Cerebellar nuclear complex (tissue), 1 donor: ENCODE measurements at places on chromosomes 16 and 17.

GRCh38 chr16:27315333-27316037, 1.7 kb downstream of the IL4R start:
- DNase-seq: no peak

DNA sequence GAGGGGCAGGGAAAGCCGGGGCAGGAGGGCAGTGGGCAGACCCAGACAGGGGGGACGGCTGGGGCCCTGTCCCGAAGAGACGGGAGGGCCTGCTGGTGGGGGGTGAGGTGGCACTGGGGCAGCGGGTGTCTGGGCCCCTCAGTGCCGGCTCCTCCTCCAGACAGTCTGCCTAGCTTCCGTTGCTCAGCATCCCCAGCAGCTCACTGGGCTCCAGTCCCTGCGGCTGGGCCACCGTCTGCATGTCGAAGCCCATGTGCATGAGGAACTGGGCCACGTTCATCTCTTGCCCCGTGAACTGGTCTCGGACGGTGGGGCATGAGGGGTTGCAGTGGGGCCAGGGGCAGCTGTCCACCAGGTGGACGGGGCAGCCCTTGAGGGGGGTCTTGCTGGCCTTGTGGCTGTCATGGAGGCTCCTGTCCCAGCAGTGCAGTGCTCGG, 5.8 kb upstream of the MYADML2 start:
- DNase-seq: no peak

- no peak for DNase-seq
Measured at GRCh38 chr17:561116-561515, 153.5 kb downstream of the VPS53 start.

GRCh38 chr16:69083306-69083941, 22.0 kb upstream of the HAS3 start:
- no peak for DNase-seq

DNA sequence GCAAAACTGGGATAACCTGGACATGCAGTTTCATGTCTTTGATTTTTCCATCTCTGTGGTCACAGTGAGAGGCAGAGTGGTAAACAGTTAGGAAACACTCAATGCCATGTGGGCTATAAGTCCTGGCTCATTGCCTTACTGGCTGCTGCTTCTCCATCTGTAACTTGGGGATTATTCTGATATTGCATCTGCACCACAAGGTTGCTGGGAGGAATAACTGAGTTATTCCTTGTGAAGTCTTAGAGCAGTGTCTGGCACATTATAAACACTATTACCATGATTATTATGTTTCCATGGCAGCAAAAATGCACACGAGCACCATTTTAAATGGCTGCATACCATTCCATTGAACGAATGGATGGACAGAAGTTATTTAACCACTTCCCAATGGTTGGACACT, 111.7 kb upstream of the CDH5 start:
- no peak for DNase-seq

DNA sequence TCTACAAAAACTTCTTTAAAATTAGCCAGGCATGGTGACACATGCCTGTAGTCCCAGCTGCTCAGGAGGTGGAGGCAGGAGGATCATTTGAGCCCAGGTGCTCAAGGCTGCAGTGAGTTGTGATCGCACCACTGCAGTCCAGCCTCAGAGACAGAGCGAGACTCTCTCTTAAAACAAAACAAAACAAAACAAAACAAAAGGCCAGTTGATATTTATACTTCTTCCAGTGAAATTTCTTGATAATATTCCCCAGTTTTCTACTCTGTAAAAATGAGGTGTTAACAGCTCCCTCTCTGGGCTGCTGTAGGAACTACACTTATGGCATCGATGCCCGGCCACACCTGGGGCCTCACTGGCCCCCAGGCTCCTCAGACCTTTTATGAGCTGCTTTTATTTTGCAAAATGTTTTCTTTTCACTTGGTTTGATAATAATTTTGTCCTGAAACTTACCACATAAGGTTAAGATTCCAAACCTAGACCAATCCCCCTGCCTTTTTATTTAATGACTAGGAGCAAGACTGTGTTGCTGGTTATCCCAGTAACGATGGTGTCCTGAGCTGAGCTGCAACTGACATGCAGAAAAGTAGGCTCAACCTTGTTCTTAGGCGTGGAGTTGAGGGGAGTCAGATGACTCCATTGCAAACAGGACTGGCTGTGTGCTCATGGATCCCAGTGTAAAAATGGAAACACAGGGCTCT, 17.6 kb downstream of the MAPK8IP3 start:
- DNase-seq: no peak

- no peak for DNase-seq
Measured at GRCh38 chr16:6018848-6019489, 921.4 kb upstream of the EEF2KMT start.

- no peak for DNase-seq
Measured at GRCh38 chr16:74111456-74111982, 185.1 kb upstream of the PSMD7 start.

DNA sequence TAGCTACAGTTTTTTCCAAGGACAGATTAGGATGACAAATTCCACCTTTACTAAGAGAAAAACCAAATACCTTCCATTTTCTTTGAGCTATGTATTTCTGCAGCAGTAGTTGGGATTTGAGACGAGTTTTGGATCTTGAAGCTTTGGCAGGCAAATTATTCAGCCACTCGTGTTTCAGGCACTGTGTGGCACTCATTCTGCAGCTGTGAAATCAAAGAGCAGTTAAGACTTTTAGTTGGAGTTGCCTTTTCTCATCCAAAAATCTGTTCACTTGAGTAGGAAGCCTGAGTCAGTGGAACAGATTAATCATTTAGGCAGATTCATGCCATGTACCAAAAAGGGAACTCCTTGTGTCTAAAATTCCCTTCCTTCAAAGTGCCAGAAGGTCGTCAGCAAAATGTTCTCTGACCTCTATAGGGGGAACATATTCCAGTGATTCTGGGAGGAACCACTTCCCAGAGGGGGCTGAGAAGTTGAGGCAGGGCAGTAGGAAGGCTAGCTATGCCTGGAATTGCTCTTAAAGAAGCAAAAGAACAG, 20.1 kb downstream of the ORC6 start:
- no peak for DNase-seq

- DNase-seq: no peak
Measured at GRCh38 chr17:12994341-12995074, 23.3 kb downstream of the ELAC2 start.

- DNase-seq: no peak
Measured at GRCh38 chr16:85015481-85016187, 4.3 kb upstream of the ZDHHC7 start.

- DNase-seq: no peak
Measured at GRCh38 chr17:40854175-40854814, 12.7 kb downstream of the KRT12 start.

- DNase-seq: no peak
Measured at GRCh38 chr17:58528443-58528842, 14.0 kb upstream of the MTMR4 start.

DNA sequence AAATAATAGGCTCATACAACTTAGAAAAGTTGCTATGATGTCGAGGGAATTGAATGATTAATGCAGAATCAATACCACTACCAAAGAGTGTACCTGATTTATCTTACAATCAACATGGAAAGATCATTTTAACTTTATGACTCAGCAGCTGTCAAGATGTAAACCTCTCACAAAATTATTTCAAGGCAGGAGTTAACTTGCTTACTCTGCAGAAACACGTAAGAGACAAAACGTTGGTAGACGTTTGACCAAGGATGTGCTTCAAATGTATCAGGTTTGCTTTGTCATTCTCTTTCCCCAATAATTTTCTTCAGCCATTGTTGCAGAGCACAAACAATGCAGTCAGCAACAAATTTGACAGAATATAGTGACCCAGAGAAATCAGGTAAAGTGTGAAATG, 415.8 kb upstream of the KIF2B start:
- no peak for DNase-seq

DNA sequence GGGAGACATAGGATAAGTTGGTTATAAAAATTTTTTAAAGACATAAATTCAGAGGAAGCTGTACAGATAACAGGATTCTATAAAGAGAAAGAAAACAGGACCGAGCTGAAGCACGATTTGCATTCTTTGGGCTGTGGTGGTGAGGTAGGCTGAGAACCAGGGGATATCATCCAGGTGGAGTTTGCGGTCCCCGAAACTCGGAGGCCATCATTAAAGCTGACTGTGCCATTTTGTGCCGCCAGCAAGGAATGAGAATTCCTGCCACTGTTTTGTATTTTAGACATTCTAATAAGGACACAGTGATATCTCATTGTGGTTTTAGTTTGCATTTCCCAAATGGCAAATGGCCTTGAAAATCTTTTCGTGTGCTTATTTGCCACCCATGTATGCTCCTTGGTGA, 197.9 kb downstream of the IRF8 start:
- DNase-seq: no peak

DNA sequence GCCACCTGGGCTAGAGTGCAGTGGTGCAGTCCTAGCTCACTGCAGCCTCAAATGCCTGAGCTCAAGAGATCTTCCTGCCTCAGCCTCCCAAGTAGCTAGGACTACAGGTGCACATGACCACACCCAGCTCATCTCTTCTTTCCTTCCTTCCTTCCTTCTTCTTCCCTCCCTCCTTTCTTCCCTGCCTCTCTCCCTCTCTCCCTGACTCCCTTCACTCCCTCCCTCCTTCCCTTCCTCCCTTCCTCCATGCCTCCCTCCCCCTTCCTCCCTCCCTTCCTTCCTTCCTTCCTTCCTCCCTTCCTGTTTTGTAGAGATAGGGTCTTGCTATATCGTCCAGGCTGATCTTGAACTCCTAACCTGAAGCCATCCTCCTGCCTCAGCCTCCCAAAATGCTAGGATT, 23.5 kb upstream of the USP36 start:
- no peak for DNase-seq

DNA sequence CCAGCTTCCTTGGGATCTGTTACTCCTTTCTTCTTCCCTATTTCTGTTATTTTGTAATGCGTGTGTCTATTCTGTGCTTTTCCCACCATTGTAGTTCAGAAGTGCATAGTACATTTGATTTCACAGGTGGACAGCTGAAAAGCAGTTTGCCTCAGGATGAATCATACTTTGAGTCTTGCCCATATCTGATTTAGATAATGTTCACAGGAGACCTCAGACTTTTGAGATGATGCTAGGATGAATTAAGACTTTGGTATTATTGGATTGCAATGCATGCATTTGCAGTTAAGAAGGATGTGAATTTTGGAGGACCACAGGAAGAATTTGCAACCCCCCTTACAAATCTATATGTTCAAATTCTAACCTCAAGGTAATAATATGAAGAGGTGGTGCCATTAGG, 769.6 kb downstream of the CDH11 start:
- no peak for DNase-seq

DNA sequence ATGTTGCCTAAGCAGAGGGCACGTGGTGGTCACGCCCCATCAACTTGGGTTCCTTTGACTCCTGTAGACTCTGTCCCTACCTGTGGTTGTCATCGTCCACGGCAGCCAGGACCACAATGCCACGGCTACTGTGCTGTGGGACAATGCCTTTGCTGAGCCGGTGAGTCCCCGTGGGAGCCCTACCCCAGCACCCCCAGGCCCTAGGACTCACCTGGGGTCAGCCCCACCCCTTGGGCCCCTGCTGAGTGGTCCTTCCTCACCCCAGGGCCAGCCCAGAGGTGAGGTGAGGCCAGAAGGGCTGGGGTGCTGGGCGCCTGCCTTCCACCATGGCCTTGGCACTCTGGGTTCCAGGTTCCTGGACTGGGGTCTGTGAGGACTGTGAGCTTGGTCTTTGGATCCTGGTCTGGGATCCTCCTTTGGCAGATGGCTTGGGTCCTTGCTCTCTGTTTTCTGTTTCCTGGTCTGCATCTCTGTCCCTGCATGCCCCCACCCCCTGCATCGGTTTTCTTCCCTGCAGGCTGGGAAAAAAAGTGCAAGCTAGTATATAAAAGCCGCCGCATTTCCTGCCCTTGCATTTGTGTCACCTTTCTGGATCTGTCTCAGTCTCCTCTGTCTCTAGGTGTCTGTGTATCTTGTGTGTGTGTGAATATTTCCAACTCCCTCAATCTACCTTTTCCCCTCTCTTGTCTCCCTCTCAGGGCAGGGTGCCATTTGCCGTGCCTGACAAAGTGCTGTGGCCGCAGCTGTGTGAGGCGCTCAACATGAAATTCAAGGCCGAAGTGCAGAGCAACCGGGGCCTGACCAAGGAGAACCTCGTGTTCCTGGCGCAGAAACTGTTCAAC, 17.5 kb downstream of the STAT5A start:
- no peak for DNase-seq

GRCh38 chr16:83971165-83972130, 3.4 kb downstream of the NECAB2 start:
- DNase-seq: no peak

GRCh38 chr16:65624229-65624628, 502.4 kb upstream of the CDH11 start:
- no peak for DNase-seq

GRCh38 chr17:27236717-27237315, 57.1 kb upstream of the WSB1 start:
- DNase-seq: peak; percentile 37

GRCh38 chr16:85204242-85205010, 92.2 kb upstream of the CIBAR2 start:
- no peak for DNase-seq

DNA sequence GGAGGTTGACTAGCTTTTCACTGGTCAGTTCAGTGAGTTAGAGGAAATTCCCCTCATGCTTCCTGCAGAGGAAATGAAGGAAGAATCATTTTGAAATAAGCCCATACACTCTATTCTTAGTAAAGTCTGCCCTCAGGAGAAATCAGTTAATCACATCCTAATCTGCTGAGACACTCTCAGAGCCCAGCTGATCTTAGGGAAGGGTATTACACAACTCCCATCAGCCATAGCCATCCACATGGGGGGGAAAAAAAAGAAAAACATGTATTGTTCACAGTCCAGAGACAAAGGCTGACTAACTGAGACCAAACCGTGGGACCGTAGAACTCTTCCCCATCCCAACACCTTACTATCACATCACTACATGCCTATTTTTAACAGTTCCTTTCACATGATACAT, 722.3 kb downstream of the CDH8 start:
- no peak for DNase-seq

GRCh38 chr17:74541176-74542111, 4.5 kb downstream of the CD300C start:
- DNase-seq: no peak

DNA sequence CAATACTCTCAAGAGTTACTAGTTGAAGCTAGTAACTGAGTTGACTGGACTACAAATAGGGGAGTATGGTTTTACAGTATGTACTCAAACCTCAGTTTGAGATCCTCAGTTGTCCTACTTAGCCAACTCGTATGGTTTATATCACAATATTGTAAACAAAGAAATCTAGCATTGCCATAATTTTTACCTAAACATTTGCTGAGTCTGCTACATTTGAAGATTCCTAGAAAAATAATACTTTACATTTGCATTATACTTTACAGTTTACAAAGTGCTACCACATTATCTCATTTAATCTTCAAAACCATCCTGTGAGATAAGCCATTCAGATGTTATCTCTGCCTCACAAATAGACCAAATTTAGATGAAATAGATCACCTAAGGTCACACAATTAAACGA, 16.3 kb downstream of the CBX1 start:
- DNase-seq: no peak

- no peak for DNase-seq
Measured at GRCh38 chr16:6993544-6993943, 339.1 kb upstream of the RBFOX1 start.

DNA sequence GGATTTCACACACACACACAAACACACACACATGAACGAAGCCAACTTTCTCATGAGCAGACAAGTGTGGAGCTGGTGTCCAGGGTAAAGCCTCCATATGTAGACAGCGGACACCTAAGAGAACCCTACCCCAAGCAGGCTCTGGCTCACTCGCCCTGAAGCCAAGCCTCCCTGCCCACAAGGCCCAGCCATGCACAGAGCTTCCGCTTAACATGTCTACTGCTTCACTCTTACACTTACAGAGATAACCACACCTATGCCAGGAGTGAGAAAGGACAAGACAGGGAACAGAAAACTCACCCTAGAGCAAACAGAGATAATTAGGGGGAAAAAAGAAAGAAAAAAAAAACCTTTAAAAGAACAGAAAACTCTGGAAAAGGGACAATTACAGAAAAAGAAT, 67.5 kb downstream of the CYTH1 start:
- no peak for DNase-seq
